ENCODE measurements at places on chromosomes 1 and 21.

DNA sequence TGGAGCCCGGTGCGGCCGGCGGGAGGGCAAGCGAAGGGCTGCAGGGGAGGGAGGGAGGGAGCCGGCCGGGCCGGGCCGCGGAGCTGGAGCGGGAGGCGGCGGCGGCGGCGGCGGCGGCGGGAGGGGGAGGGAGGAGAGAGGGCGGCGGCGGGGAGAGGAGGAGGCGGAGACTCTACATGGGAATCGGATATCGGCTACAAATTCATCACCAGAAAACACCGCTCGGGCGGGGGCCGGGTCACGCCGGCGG is at the start of gene AKT3:
TSS of gene AKT3 (minus strand) at position 42 of the 250 bp plus-strand sequence. CDS start 7,073 bp downstream, outside the sequence.
- peak; percentile 86 for DNase-seq

DNA sequence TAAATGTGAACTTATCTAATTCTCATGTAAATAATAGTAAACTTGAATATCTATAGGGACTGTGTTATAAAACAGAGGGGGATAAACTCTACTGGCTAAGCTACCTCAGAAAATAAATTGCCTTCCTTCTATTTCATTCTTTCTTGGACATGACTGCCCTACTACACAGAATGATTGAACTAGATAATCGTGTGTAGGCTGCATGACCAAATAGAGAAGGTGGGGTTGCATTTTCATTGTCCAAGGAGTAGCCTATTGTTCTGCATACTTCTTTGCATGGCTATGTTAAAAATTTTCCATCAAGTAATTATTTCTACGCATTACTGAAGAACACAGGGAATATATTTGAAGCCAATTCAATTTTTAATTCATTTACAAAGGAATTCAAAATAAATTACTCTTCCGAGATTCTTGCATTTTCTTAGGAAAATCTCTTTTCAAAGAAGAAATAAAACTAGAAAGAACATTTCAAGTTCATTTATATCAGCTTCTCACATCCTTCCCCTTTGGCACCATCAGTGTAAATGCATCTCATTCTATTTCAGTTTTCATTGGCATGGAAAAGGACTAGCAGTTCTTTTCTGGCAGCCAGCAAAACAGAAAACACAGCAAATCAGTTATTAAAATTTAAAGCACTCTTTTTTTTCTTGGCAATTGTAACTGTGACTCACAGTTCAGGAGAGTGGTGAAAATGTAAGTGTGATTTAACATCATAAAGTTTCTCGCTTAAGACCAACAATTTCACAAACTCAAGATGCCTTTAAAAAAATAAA is 714.7 kb downstream of the NCAM2 start:
- DNase-seq: peak; percentile 79

DNA sequence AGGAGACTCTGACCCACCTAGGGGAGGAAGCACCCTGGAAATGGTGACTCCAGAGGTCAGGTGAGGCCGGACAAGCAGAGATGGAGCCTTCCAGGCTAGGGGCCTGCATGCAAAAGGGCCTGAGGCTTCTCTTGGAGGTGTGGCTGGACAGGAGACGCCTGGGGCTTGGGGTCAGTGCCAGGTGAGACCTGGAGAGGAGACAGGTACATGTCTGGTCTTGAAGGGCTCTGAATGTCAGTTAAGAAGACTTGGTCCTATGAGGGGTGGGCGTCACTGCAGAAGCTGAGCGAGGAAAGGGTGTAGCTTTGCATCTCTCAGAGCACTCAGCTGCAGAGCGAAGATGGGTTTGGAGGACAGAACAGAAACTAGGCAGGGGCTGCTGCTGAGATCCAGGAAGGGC is 14.3 kb downstream of the LRP8 start:
- no peak for DNase-seq

DNA sequence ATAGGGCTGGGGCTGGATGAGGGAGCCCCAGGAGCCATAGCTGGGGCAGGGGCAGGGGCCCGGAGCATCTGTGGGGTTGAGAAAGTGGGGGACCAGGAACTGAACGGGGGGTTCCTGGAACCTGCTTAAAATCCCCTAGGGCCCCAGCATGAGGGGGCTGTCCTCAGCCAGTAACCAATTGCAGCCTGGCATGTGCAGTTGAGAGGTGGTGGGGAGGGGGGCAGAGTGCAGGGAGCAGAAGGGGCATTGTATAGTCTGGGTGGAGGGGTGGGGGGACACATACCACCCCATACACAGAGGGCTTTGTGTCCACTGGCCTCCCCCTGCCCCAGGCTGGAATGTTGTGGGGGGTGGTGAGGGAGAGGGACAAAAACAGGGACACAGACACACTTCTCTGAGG is at the start of gene MPZ:
TSS of gene MPZ (minus strand) at position 101 of the 400 bp plus-strand sequence. CDS start at position 38, 63 bp downstream.
- DNase-seq: no peak

- no peak for DNase-seq
Observed at GRCh38 chr1:158272681-158273080, 17.0 kb upstream of the CD1C start.

- DNase-seq: no peak
Observed at GRCh38 chr1:40795811-40796586, 12.4 kb downstream of the KCNQ4 start.

GRCh38 chr21:34105947-34106541 is 32.7 kb downstream of the MRPS6 start:
- peak; percentile 30 for DNase-seq

GRCh38 chr1:216793973-216794372 is 70.7 kb upstream of the ESRRG start:
- no peak for DNase-seq

DNA sequence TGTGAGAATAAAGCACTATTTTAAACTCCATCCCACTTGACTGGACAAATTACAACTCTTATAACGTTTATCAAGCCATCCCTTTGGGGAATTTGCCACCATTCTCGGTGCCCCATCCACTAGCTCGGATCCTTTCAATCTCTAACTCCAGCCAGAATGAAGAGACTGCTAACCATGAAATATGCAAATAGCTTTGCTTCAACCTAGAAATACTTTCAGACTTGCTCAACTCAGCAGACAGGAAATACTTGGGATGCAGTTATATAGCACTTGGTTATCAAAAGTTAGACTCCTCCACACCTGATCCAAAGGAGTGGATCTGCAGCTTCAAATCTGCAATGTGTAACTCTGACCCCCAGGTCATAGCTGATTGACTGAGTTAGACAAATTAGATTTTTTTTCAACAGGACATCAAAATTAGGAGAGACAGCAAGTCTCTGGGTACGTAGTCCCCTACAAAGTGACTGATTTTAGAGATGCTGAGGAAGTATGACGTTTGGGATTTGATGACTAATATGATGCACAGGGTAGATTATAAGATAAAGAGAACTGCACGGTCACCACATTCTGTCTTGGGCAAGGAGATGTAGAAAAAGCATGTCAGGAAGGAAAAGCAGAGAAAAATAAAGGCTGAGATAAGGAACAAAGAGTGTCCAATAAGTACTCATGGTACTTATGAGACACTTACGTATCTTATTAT is 496.0 kb downstream of the AGBL4 start:
- DNase-seq: no peak

DNA sequence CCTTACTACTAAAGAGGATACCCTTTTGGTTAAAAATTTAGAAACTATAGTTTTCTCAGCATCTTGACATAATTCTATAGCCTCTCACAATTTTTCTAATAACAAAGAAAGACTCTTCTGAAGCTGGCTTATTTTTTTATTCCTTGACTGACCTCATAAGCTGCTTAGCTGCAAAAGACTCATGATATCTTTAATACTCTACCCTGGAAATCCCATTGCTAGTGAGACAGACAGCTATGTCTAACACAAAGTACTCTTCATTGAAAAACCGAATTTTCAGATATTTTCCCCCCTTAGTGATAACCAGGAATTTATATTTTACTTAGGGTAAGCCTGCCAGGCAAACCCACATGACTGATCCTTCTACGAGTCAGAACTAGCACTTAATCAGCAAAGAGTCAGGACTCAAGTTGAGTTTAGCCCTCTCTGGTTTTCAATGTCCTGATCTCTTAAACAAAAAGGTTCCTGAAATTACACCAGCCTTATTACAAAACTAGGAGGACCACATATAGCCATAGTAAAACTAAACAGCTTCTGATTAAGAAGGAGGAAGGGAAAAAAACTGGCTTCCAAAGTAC is 56.9 kb downstream of the ENAH start:
- DNase-seq: no peak

- DNase-seq: no peak
Observed at GRCh38 chr1:43549921-43550597, 19.4 kb downstream of the PTPRF start.

GRCh38 chr1:151958959-151959358 is 34.7 kb downstream of the S100A10 start:
- no peak for DNase-seq

DNA sequence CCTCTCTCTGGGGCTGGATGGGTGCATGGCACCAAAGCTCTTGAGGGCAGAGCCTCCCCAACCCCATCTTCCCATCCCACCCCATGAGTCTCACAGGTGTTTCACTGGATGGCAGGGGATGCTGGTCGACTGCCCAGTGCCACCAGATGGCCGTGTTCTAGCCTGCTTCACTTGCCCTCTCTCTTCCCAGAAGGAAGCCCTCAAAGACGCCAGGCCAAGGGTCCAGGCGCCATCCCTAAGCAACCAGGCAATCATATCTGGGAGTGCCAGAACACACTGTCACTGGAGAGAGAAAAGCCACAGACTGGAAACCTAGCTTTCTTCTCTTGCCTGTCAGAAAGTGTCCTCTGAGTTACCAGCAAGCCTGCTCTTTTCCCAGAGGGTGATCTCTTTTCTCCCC is 26.7 kb downstream of the PIGM start:
- no peak for DNase-seq

- DNase-seq: peak; percentile 5
Observed at GRCh38 chr1:230792691-230793462, 45.7 kb downstream of the CAPN9 start.

- no peak for DNase-seq
Observed at GRCh38 chr1:42311138-42311537, 23.9 kb downstream of the FOXJ3 start.

GRCh38 chr1:162371611-162372010 is 5.0 kb downstream of the SPATA46 start:
- no peak for DNase-seq

- no peak for DNase-seq
Observed at GRCh38 chr21:16388291-16388690, 658.5 kb downstream of the USP25 start.

- no peak for DNase-seq
Observed at GRCh38 chr1:1130206-1131120, 14.6 kb upstream of the C1orf159 start.

DNA sequence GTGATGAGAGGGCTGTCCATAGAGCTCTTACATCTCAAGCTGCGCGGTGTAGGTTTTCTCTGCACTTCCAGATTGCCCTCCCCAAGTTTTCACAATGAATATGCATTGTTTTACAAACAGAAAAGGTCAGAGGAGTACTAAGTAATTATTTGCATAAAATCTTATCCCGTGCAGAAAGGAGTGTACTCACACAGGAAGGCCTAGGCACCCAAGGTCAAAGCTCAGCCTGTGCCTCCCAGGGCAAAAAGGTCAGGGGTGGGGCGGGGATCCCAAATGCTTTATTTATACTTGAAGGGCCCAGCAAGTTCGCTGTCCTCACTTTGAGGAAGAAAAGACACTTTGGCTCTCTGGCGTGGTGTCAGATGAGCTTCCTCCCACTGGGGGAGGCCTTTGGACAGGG is 10.3 kb upstream of the KCNE1 start:
- DNase-seq: no peak

- DNase-seq: no peak
Observed at GRCh38 chr1:232292239-232292638, 337.7 kb downstream of the SIPA1L2 start.

DNA sequence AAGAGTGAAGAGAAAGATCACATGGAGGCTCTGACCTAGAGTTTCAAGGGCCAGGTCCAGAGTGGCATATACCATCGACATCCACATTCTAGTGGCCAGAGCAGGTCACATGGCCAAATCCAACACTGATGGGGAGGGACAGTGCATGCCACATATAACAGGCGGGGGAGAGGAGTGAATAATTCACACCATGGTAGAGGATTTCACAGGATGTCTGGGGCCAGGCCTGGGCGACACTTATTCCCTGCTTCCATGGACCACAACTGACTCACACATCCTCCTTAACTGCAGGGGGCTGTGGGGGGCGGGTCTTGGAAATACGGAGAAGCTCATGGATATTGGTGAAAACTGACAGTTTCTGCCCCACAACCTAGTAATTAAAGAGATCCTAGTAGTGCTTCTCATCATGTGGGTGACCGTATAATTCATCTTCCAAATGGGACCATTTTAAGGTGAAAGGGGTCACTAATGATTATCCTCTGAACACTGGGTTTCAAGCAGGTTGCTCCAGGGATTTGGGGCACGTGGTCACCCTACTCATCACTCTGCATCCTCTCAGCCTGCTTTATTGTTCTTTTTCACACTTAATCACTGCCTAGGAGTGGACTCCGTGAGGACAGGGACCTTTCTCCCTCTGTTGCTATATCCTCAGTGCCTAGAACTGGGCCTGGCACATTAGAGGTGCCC is 44.0 kb downstream of the IGSF21 start:
- no peak for DNase-seq

DNA sequence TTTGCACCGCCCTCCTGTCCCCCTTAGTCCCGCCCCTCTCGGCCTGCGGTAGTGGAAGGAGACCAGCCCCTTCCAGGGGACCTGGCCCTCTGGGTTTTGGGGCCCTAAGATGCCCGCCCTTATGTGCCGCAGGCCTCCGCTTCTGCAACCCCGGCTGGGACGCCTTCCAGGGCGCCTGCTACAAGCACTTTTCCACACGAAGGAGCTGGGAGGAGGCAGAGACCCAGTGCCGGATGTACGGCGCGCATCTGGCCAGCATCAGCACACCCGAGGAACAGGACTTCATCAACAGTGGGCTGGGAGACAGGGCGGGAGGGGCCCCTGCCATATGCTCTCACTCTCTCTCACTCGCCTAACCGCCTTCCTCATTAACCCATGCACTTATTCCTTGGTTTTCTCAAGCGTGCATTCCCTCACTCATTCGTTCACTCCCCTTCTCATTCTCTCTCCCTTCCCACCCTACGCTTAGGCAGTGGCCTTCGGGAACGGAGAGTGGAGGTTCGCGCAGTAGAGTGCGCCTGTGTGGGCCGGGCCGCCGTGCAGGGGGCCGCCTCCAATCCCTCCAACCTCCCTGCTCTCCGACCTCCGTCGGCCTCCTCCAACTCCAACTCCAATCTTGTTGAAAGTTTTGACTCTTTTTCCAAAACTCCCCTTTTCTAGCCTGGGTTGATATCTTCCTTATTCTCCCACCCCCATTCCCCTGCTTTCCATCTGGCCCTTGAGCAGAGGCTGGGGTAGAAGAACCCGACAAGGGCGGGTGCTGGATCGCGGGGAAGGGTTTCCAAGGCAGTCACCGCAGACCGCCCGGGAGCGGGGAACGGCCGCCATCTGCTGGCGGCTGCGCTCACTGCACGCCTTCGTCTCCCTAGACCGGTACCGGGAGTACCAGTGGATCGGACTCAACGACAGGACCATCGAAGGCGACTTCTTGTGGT is 15.2 kb downstream of the BCAN start:
- DNase-seq: peak; percentile 45

- no peak for DNase-seq
Observed at GRCh38 chr1:39877231-39877778, 6.0 kb downstream of the TRIT1 start.

GRCh38 chr1:93600663-93601062 is 81.0 kb downstream of the BCAR3 start:
- DNase-seq: no peak

GRCh38 chr1:25198663-25199252 is 33.5 kb downstream of the SYF2 start:
- peak; percentile 42 for DNase-seq
